SJCRH30 (cell line): ENCODE measurements at places on chromosomes 1 and 21. TPM values are rescaled to one million over a fixed set of nuclear protein-coding genes. Genes with fewer than 3 reads are reported as not detected.

Gene TNFRSF1B
- total RNA-seq = 6.8 and 7.0 TPM in 2 replicates

Gene ALX3
- total RNA-seq = not detected in 2 replicates

Gene ATF3
- total RNA-seq = 30.6 and 33.8 TPM in 2 replicates

Gene SYPL2
- total RNA-seq = 0.65 and 0.86 TPM in 2 replicates

Gene FCRL5
- 0.02 TPM in 1 of 2 replicates, not detected in the other for total RNA-seq

Gene ACTA1
- total RNA-seq = 0.15 and 0.93 TPM in 2 replicates

Gene ENAH
- 206 and 246 TPM in 2 replicates for total RNA-seq

Gene CLDN19
- 0.12 and 0.23 TPM in 2 replicates for total RNA-seq

Gene EPRS1
- total RNA-seq = 112 and 123 TPM in 2 replicates

Gene DRAM2
- 47.3 and 56.1 TPM in 2 replicates for total RNA-seq
